GM12864 (cell line): ENCODE measurements at places on chromosomes 3 and 15.

DNA sequence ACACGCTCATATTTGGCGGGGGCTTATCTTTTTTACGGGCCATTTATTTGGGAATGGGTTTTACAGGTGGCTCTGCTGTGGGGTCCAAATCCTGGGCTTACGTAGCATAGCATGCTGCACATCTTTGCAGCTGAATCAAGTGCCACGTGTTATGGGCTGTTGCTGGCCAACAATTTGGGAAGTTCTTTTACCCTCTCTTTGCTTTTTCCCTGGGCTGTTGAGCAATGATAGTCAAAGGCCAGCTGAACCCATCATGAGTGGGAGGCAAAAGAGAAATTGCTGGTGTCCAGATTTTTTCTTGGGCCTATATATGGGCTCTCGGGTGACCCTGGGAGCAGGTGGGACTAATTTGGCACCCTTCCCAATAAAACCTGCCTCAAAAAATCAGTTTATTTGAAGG, 209.3 kb upstream of the SATB1 start:
- no peak for DNase-seq

DNA sequence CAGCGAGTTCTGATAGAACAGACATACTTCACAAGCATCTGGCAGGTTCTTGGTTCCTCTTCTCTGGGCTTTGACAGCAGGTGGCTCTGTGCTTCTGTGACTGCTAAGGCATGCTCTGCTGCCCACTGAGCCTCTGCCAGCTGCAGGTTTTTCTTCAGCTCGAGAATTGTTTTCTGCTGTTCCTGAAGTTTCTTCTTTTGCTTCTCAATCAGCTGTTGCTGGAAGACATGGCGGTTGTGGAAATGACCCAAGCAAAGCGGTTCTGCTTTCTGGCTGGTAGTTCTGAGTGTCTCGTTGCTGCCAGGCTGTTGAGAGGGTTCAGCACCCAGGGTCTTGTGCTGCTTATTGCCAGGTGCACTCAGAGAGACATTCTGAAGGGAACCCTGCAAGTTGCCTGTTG, 50.8 kb downstream of the CCDC191 start:
- peak; percentile 41 for DNase-seq

DNA sequence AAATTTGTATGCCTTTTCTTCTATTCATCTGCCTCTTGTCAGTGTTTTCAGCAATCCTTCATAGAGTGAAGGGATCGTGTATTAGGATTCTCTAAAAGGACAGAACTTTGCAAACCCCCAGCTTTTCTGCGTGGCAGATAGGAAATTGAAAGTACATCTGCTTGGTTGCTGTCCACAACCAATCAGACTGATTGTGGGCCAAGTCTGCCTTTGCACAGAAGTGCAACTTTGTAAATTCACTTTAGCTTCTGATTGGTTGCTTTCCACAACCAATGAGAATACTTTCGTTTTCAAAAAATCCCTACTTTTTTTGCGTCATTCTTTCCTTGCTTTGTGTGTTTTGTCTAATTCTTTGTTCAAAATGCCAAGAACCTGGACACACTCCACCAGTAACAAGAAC, 847.4 kb downstream of the FHIT start:
- DNase-seq: no peak

- DNase-seq: no peak
Measured at GRCh38 chr3:46979958-46980497, 562 bp downstream of the NBEAL2 start.

GRCh38 chr3:46214751-46215352, 6.7 kb upstream of the CCR1 start:
- DNase-seq: no peak

GRCh38 chr3:87173071-87173470, 54.0 kb upstream of the CHMP2B start:
- DNase-seq: no peak

- no peak for DNase-seq
Measured at GRCh38 chr15:41810651-41811431, 17.1 kb upstream of the JMJD7 start.

DNA sequence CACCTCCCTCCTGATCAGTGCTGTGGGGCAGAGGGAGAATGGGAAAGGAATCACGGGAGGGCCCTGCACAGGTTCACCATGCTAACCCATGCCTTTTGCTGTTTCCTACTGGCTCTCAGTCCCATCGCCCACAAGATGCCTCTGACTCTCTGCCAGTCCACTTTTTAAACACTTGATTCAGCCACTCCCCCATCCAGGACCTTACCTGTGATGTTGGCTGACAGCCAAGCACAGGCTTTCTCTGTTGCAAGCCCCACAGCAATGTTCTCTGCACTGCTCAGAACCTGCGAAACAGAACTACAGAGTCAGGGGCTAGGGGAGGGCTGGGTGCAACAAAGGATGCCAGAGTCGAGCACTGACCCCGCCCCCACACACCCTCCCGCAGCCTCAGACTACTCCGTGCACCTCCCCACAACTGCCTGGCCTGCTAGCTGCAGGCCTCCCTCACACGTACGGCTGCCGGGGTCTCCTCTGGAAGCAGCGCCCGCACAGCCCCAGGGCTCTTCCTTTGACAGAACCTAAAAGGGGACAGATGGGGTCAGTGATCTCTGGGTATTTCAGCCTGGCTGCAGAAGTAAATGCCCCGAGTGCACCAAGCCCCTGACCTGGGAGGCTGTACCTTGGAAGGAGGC, 9.1 kb downstream of the CDAN1 start:
- DNase-seq: no peak

DNA sequence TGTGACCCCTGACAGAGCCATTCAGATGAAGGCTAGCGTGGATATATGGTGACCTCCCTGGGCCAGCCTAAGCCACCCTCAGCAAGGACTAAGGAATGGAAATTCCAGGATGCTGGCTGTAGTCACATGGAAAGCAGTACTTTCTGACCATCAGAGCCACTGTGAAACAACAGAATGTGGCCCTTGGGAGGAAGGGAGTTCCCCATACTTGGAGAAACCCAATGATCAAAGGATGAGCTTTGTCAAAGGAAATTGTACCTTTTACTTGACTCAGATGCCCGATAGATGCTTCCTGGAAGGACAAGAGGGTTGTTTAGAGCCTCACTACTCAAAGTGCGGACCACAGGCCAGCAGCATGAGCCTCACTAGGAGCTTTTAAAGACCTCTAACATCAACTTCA, 484.5 kb upstream of the PROK2 start:
- DNase-seq: no peak

- no peak for DNase-seq
Measured at GRCh38 chr15:88334436-88334835, 77.9 kb upstream of the NTRK3 start.
